ENCODE measurements at places on chromosomes 1 and 21.

- DNase-seq: no peak
Measured at GRCh38 chr1:221381910-221382623, 359.8 kb downstream of the DUSP10 start.

GRCh38 chr1:225754940-225755641 is 22.5 kb upstream of the SRP9 start:
- peak; percentile 60 for DNase-seq

DNA sequence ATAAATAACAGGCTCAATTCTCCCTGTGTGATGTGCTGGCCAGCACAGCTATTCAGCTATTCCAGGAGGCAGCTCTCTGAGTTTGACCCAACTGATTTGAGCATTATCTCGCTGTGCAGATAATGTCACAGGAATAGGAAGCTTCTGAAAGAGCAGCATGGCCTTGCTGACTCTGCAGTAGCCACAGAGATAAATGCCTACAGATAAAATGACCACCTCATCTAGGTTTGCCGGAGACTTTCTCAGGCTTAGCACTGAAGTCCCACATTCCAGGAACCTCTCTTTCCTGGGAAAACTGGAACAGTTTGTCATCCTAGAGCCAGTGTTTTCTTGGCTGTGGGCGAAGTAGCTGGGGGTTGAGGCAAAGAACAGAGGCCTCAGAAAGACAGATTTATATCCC is 98.9 kb downstream of the MRPL39 start:
- no peak for DNase-seq

- DNase-seq: no peak
Measured at GRCh38 chr1:107293901-107294613, 153.2 kb downstream of the NTNG1 start.

- no peak for DNase-seq
Measured at GRCh38 chr1:19835578-19835977, 20.5 kb upstream of the RNF186 start.
